ENCODE measurements at places on chromosomes 7 and 10.
A peak's percentile ranks its signal among the peaks of the same experiment; 100 is the strongest.

DNA sequence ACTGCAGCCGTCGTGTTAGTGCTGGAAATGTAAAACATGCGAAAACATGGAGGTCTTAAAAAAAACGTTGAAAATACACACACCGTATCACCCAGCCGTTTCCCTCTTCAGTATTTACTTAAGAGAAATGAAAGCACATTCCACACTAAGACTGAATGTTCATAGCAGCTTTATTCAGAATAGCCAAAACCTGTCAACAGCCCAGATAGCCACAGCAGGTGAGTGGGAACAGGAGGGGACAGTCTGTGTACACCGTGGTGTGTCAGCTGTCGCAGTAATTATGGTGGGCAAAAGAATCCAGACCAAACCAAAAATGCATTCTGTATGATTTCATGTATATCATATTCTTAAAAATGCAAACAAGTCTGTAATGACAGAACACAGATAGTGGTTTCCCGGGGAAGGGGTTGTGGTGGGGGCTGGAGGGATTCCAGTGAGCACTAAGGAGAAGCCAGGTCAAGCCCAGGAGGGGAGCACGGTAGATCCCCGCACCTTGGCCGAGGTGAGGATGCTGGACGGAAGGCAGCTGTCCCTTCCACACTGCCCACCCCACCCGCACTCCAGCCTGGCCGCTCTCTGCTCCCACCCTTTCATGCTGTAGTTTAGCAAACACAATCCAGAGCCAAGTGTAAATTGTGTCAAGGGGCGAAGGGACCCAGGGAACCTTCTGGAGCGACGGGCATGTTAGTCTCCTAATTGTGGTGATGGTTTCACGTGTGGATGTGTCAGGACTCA lies 123.6 kb downstream of the NKX6-2 start:
- DNase-seq = no peak

DNA sequence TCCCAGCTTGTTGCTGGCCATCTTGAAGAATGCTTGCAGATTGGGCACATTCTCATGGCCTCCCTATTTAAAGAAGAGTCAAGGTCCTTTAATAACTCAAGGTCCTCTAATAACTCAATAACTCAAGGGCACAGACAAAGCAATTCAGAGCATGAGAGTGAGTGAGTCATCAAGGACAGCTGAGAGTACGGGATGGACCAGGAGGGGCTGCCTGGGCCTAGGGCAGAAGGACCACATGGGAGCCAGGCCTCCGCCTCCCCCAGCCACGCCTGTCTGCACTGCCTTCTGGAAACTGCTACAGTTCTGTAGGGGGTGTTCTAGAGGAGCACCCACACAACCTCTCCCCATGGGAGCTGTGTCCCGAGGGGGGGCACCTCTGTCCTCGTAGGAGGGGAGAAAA lies 48.9 kb downstream of the ZNF503 start:
- DNase-seq = no peak

- DNase-seq = peak; percentile 71
Observed at GRCh38 chr10:788796-789748, 99.6 kb upstream of the DIP2C start.

GRCh38 chr7:46960970-46961369 lies 620.9 kb downstream of the TNS3 start:
- DNase-seq = no peak

- DNase-seq = no peak
Observed at GRCh38 chr10:58894929-58895328, 281.5 kb upstream of the PHYHIPL start.

DNA sequence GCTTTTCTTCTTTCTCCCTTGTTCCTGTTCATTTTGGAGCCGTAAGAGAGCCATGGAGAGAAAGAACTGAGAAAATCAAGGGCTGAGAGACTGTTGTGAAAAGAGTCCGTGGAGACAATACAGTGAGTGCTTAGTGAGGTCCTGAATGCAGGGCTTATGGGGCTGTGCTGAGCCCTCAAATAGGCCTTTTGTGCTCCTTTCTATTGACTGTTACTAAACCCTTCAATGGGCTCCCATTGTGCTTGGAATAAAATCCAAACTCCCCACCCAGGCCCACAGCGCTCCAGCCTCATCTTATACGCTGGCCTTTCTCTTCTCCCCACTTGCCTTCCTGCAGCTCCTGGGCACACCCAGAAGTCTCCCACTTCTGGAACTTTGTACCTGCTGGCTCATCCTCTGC lies 243.1 kb upstream of the HABP2 start:
- DNase-seq = no peak

DNA sequence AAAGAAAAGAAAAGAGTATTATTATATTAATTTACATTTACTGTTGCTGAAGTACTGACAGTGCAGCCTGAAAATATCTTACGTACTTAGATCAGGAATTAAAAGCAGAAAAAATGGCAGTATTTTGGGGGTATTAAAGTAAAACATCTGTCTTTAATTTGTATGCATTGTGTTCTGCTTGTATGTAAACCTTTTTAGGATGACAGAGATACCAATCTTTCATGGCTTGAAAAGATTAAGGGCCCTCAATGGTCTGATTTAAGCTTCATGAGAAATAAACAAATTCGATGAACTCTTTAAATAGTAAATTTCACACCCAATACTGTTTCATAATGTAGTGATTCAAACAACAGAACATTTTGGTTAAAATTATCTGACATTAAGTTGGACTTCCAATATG lies 116.3 kb downstream of the MLLT10 start:
- no peak for DNase-seq

- no peak for DNase-seq
Observed at GRCh38 chr7:42237811-42238541, 967 bp upstream of the GLI3 start.

- DNase-seq = no peak
Observed at GRCh38 chr10:75542084-75542483, 110.7 kb downstream of the LRMDA start.

- DNase-seq = no peak
Observed at GRCh38 chr10:86443936-86444335, 77.3 kb upstream of the GRID1 start.

DNA sequence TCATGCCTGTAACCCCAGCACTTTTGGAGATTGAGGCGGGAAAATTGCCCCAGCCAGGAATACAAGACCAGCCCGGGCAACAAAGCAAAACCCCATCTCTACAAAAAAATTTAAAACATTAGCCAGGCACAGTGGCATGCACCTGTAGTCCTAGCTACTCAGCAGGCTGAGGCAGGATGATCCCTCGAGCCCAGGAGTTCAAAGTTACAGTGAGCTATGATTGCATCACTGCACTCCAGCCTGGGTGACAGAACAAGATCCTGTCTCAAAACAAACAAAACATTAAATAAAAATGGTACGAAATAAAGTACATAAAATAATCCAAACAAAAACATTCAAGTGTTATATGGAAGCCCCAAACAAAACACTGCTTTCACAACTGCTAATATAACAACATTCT lies 125.0 kb downstream of the SNX13 start:
- no peak for DNase-seq

DNA sequence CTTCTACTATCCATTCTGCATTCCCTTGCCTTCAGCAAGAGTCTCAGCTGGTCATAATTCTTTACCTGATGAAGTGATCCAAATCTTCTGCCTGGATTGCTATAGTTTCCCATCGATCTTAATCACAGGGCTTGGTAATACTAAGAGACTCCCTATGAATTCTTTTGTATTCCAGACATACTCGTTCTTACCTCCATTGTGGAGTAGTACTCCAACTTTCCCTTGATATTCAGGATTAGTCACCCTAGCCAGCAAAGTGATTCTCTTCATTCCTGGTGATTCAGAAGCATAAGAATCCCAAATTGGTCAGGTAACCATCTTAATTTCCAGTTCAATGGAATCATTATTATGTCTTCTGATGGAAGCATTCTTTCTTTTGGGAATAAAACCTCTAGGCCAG lies 96.7 kb downstream of the TWIST1 start:
- no peak for DNase-seq

GRCh38 chr7:97270280-97270679 lies 152.8 kb downstream of the SDHAF3 start:
- DNase-seq = no peak

Measured in NCI-H524 (cell line).